Fibroblast of the aortic adventitia (primary cell): ENCODE measurements at places on chromosomes 11 and 22.
A peak's percentile ranks its signal among the peaks of the same experiment; 100 is the strongest.

DNA sequence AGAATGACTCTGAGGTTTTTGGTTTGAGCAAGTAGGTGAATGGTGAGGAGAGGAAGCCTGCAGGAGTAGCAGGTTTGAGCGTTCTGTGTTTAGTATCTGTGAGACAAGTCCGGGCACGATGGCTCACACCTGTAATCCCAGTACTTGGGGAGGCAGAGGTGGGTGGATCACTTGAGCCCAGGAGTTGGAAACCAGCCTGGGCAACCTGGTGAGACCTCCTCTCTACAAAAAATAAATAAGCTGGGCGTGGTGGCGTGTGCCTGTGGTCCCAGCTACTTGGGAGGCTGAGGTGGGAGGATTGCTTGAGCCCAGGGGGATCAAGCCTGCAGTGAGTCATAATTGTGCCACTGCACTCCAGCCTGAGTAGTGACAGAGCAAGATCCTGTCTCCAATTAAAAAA, 9.7 kb upstream of the CENATAC start:
- DNase-seq, result no peak

DNA sequence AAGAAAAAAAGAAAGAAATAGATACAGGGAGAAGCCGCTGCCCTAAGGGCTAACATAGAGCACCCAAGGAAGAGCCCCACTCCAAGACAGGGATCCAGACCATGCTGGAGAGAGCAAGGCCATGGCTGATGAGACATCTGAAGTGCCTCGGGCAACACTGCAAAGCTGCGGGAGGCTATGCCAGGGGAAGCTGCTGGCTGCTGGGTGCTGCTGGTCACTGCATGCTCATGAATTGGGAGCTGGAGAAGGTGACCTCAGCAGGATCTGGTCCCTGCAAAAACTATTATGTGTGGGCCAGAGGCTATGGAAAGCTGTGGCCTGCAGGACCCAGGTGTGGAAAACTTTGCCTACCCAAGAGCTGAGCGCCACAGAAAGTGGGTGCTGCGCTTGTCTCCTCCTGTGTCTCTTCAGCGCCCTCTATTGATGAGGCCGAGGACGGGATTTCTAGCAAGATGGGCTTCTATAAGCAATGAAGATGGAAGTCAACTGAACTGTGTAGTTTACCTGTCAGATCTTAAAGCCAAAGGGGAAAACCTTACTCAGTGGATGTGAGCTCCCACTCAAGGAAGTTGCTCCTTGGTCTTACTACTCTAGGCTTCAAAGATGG, 17.3 kb upstream of the SLC29A2 start:
- DNase-seq, result peak; percentile 77

GRCh38 chr22:18024276-18024939, at the start of gene MICAL3:
MICAL3 (minus strand) TSS chr22:18024561; CDS start chr22:17906812, 117,749 bp downstream.
- peak; percentile 58 for DNase-seq

DNA sequence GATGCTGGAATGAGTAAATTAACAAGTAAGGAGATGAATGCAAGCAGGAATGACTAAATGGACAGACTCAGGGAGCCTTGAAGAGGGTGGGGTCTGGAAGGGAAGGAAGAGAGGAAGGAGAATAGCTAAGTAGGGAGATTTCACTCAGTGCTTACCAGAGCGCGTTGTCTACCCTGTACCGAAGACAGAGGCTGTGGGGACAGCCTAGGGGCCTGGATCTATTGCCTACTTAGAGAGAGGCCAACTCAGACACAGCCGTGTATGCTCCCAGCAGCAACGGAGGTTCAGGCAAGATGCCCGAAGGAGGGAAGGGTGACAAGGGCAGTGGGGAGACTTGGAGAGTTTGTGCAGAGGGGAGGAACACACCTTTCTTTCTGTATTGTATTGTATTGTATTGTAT, at the start of gene FOLR2:
TSS of gene FOLR2 (plus strand) at position 157 of the 400 bp plus-strand sequence. CDS start 1,791 bp downstream, outside the sequence.
- no peak for DNase-seq

DNA sequence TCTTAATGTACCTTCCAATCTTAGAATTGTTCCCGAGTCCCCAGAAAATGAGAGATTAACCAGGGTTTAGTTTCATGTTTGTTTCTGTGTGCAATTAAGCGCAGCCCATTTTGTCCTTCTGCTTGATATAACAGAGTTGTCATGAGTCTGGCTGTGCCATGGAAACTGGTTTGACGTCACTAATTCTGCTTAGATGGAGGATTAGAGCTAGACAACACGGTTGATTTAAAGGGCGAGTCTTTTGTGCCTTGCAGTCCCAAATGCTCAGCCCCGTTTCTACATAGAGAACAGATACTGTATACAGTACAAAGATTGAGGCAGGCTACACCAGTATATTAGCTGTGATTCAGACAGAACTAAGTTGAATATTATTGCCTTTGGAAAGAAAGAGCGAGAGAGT, 45.5 kb upstream of the ALKBH3 start:
- DNase-seq, result no peak

- DNase-seq, result no peak
Observed at GRCh38 chr11:67409261-67409666, 5.4 kb downstream of the TBC1D10C start.

GRCh38 chr11:133500435-133500834, 31.9 kb downstream of the OPCML start:
- no peak for DNase-seq

GRCh38 chr11:12531681-12532080, 142.5 kb upstream of the TEAD1 start:
- no peak for DNase-seq

DNA sequence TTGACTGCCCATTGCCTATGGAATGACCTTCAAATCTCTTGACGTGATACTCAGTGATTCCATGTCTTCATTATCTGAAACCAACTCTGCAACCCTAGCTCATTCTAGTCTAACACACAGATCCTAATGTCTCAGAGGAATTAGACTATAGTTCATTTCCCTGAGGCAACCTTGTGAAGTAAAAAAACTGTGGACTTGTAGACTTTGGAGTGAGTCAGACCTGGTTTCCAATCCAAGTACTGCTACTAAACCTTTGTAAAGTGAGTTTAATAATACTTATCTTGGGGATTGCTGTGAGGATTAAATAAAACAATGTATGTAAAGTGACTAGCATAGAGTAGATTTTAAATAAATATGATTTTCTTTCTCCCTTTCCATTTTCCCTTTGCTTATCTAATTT, 226.1 kb downstream of the BLID start:
- DNase-seq, result peak; percentile 83

- DNase-seq, result no peak
Observed at GRCh38 chr22:47198801-47199251, 436.4 kb downstream of the TBC1D22A start.

GRCh38 chr11:34243600-34244464, 114.0 kb downstream of the ABTB2 start:
- DNase-seq, result peak; percentile 81

GRCh38 chr22:45709866-45710265, 38.2 kb downstream of the ATXN10 start:
- DNase-seq, result peak; percentile 35

DNA sequence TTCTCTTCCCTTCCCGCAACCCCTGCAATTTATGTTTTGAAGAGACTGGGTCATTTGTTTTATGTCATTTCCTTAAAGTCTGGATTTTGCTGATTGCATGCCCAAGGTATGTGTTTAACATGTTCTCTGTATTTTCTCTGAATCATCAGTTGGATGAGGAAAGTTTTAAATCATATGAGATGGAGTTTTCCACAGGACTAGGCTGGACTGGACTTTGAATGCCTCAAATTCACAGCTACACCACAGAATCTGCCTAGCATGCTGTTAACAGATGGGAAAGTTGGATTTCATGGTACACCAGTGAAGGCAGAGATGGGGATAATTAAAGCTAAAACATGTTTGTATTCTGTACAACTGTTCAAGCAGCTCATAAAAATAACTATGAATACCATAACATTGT, 62.6 kb downstream of the CWC15 start:
- peak; percentile 70 for DNase-seq

- DNase-seq, result no peak
Observed at GRCh38 chr11:65524014-65524740, 706 bp upstream of the SCYL1 start.

DNA sequence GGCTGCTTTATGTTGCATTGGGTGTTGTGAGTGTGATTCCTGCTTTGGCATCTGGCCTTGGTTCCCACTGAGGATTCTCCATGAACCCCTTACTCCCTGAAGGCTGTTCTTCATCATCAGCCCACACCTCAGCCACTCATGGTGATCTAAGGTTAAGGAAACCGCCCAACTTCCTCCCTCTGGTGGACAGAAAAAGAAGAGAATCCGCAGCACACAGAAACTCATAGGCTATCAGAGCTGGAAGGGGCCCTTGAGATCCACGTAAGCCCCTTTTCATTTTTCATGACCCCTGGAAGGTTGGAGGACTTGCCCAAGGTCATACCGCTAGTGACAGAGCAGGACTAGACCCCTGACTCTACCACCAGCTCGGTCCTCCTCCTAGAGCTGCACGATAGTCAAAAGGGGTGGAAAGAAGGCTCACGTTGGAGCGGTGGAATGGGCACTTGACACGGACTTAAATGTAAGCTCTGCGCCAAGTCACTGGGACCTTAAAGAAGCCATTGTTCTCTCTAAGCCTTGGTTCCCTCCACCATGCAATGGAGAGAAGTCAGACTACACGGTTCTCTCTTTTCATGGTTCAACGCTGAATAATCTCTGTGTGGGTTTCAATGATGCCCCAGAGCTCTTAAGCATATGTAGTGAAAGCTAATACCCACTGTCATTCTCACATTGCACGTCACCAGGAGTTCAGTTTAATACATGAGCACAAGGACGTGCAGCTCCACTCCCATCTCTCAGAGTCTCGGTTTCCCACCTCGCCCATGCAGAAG, 83.6 kb upstream of the CRTAM start:
- no peak for DNase-seq

DNA sequence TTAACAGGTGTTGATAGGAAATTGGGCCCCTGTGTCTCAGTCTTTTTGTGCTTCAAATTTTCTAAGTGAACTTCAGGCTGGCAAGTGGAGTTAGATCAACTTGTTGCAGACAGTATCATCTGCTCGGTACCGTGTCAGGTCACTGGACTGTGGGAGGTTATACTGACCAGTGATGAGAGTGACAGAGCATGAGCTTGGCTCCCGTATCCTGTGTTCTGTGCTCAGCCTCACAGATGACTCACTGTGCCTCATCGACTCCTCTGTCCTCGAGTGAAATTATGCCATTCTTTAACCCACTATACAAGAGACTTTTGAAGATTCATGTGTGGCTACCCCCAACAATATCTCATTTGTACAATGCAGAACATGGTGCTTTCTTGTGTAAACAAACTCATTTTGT, 7.9 kb downstream of the GRAP2 start:
- DNase-seq, result no peak

DNA sequence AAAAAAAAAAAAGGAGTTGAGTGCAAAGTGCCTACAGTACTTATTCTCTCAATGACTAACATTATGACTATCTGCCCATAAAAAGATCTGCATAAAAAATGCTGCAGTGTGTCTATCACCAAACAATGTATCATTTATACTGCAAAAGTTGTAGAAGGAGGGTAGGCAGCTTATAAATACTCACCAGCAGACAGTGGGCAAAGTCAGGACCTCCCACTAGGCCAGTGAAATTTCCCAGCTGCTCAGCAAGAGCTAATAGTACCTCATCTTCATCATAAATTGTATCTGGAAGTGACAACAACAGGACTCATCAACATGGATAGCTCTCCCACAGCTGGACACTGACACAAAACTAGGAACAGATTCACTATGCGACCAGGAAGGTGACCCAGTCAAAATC, 1.6 kb downstream of the PPP2R1B start:
- no peak for DNase-seq

GRCh38 chr22:17944256-17944655, 80.1 kb downstream of the MICAL3 start:
- DNase-seq, result no peak

GRCh38 chr11:46338988-46339666, 8.1 kb upstream of the DGKZ start:
- DNase-seq, result no peak

DNA sequence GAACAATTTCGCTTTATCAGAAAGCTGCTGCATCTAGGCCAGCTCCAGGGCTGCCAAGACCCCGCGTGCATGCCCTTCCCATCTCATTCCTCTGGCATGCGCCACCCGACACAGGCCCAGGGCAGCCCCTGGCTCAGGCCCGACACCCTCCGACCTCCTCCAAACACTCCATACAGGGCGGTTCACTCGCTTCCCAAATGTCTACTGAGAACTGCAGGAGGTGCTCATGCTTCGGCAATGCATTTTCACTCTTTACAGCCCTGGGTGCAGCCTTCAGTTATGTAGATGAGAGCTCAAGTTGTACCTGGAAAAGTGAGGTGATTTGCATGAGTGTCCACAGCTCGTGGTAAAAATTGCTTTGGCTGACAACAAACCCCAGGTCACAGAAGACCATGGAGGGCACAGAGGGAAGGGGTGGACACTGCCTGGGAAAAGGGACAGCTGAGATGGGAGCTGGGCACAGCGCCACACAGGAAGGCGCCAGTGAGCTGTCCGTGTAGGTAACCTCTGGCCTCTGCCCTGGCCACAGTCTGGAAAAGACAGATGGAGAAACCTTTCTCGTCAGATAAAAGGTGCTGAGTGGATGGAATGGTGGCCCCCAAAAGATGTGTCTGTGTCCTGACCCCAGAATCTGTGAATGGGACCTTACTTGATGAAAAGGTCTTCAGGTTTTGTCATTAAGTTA, 1351.9 kb downstream of the BRD1 start:
- DNase-seq, result no peak

- DNase-seq, result no peak
Observed at GRCh38 chr11:78338138-78338537, 79.5 kb downstream of the GAB2 start.

- peak; percentile 71 for DNase-seq
Observed at GRCh38 chr22:22687638-22688500, 43.5 kb downstream of the GGTLC2 start.

DNA sequence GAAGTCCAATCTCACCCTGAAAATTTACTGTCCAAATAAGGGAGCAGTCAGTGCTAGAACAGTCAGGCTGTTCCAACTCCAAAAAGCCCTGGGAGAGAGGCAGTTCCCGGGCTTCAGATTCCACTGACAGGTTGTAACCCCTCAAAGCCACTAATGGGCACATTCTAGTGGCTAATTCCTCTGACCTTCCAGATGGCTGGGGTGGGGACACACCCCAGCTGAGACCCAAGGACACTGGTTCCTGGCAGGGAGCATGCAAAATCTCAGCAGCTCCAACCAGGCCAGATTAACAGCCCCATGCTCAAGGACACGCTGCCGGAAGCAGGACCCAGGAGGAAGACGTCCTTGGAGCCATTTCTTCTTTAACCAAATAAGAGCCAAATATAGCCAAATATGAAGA, 92.7 kb downstream of the RPL27A start:
- DNase-seq, result no peak
